ENCODE measurements at places on chromosomes 4 and X. TPM values are rescaled to one million over a fixed set of nuclear protein-coding genes. Genes with fewer than 3 reads are reported as not detected.

DNA sequence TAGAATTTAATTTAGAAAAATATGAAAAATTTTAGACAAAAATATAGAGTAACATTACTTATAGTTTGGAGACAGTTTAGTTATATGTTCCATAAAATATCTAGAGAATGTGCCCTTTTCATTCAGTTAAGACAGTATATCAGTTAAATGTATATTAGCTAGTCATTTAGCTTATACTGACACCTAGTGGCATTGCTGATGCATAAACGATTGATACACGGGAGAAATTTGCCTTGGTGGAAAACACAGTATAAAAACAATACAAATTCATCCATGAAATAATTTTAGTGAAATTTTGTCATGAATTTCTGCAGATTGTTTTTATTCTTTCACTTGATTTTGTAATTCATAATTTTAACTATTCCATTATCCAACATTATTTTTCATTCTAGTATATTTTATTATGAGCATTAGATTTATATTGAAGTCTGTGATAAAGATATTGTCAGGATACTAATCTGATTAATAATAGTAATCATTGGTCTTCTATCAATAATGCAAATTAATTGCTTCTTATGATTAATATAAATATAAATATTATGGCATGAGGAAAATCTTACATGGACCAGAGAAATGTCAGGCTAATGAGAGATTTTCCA, 219.0 kb downstream of the TLL1 start:
- no peak for DNase-seq

- no peak for DNase-seq
Observed at GRCh38 chrX:18933617-18934016, 50.3 kb downstream of the PHKA2 start.

DNA sequence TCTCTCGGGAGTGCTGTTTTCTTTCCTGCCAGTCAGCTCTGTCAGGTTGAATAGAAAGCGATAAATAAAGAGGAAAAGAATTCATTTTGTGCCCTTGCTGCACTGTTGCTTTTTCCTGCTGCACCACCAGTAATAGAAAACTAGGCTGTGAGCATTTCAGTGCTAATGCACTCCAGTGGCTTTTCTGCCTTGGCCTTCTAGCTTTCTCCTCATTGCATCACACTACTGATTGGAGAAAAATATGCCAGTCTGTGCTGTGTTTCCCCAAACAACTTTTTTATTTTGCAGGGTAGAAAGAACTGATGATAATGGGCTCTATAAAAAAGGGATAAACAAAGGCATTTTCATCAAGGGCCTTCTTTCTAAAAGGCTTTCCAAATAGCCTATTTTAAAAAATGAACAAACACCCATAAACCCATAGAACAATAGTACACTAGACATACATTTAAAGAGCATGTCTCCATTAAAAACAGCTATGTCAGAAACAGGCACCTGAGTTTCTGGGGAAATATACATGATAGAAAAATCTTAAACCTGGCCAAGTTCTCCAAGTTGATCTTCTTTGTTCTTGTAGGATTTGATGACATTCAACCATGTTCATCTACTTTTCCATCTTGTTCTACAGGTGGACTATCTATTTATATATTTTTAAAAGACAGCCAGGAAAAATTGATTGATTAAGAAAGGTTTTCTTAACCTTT, 86.3 kb downstream of the GPRIN3 start:
- no peak for DNase-seq

GRCh38 chr4:2902126-2902525, 58.5 kb downstream of the ADD1 start:
- DNase-seq, result no peak

DNA sequence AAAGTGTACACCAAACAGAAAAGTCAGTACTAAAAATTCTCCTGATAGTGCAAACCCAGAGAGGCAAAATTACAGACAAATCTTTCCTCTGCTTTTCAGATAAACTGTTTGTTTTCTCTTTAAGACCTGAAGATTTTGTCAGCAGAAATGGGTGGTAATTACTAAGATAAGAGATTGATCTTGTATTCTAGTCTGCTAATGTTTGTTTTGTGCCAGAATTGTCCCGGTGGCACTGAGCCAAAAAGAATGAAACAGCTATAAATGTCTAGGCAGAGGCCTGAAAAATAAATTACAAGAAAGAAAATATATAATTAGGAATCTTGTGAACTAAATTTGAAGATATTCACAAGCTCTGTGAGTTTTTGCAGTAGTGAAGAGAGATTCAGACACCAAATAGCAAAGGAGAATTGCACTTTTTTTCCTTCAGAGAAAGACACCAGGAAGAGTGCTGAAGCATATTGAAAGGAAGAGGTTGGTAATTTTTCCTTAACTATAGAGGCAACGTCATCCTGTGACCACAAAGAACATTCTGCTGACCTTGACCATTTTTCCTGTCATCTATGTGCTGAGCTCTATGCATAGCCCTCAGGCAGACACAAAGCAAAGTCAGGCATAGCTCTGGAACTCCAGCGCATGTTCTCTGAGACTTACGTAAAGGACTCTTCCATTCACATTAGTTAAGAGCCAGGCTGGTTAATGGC, 314.5 kb upstream of the RASGEF1B start:
- DNase-seq, result peak; percentile 32

GRCh38 chrX:107825698-107826237, at the start of gene MID2:
Gene MID2 (plus strand): TSS chrX:107825866. CDS start chrX:107826427, 561 bp downstream.
- DNase-seq, result peak; percentile 67

DNA sequence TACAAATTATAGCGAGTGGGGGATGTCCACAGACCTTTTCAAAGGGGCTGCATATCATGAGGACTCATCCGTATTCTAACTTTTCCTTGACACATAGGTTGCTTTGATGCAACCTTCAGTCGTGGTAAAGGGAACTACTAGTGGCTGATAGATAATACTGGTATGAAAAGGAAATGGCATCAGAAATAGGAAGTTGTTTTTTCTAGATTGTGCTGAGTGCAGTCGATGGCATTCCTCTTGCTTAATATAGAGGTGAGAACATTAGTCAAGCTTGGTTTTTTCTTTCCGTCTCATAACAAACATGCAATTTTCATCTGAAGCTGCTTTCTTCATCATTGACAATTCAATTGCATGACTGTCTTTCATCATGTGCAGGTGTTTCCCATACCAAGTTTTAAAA, 16.6 kb downstream of the ENPEP start:
- no peak for DNase-seq

DNA sequence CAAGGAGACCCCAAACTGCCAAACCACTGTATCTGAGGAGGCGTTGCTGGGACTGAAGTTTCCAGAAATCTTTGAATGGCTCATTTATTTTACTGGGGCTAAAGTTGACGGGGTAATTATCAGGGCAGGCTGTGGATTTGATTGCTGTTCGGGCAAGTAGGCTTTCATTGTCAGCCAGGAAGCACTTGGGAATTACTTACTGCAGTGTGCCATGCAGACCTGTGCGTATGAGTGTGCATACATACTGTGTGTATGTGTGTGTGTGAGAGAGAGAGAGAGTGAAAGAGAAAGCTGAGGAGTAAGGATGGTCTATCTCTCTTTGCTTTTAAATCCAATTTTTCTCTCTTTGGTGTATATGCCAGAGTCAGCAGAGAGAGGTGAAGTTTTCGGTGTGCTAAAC, 122.7 kb downstream of the NPNT start:
- no peak for DNase-seq

GRCh38 chr4:169040559-169041261, 30.7 kb upstream of the CBR4 start:
- peak; percentile 31 for DNase-seq

- no peak for DNase-seq
Observed at GRCh38 chr4:146407669-146408084, 114.1 kb downstream of the SLC10A7 start.

DNA sequence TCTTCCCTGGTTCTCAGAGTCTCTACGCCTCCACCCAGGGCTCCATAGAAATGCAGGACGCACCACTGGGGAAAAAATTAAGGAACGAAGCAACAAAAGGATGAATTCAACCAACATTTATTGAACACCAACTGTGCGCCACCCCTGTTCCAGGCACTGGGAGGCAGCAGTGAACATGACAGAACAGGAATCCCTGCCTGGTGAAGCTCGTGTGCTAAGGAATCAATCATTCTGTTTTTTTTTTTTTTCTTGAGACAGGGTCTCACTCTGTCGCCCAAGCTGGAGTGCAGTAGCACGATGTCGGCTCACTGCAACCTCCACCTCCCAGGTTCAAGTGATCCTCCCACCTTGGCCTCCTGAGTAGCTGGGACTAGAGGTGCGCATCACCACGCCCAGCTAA, 1.9 kb upstream of the FTSJ1 start:
- DNase-seq, result no peak

GRCh38 chrX:152819732-152820131, 10.8 kb downstream of the CETN2 start:
- no peak for DNase-seq

- DNase-seq, result peak; percentile 43
Observed at GRCh38 chr4:74364652-74365491, at the start of gene EREG. Gene EREG (plus strand): TSS chr4:74365145. CDS start chr4:74365309, 164 bp downstream.

DNA sequence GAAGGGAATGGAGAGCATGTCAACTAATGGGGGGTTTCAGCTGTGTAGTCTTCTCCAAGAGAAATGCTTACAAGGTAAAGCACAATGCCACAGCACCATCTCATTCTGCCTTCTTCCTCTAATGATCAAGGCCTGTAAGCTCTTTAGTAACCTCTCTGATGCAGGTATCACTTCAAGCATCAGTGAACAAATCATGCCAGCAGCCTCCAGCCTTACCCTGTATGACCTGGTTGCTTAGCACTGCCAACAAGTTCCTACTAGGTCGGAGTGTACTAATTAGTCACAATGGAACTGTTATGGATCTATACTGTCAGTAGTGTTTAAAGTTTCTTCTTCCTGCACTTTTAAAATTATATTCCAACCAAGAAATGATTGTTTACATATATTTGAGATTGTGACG, 197.7 kb downstream of the GRID2 start:
- no peak for DNase-seq

- DNase-seq, result no peak
Observed at GRCh38 chrX:71996826-71997225, 86.2 kb downstream of the NHSL2 start.

DNA sequence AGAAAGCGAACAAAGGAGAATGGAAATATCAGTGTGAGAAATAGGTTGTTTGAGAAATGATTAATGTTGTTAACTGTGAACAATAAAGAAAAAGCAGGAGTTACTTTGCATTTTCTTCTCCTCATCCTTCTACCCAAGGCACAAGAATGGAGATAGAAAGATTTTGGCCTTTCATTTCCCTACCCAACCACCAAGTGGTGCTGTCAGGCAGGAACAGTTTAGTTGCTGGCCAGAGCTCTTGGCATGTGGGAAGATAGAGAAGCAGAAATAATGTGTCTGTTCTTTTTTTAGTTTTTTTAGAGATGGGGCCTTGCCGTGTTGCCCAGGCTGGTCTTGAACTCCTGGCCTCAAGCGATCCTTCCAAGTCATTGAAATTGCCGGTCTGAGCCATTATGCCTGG, 12.8 kb downstream of the HOPX start:
- no peak for DNase-seq

DNA sequence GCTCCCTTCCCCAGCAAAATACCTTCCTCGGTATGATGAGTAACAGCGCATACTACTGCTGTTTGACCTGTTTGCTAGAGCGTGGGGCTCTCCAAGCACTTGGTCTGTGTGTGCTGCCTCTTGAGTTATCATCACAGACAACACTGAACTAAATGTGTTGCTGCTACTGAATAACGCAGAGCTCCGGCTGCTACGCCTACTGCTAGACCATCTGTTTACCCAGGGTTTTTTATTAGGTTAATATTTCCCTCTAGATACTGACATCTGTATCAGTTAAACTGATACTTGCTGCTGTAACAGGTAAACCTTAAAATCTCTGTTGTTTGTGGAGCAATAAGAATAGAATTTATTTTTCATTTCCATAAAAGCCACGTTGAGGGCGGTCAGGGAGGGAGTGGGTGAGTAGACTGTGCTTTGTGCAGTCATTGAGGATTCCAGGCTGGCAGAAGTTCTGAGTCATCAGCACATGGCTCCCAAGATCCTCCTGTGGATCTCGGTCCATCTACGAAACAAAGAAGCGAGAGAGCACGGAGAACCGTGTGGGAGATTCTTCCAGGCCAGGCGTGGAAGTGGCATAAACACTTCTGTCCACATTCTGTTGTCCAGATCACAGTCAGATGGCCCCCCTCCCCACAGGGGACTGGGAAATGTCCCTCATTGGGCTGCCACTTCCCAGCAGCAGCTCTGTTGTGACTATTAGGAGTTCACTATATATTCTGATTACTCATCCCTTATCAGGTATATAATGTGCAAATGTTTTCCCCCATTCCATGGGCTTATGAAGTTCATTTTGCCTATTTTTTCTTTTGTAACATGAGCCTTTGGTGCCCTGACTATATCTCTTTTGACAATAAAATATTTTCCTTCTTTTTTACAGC, 14.1 kb downstream of the GRK4 start:
- no peak for DNase-seq

DNA sequence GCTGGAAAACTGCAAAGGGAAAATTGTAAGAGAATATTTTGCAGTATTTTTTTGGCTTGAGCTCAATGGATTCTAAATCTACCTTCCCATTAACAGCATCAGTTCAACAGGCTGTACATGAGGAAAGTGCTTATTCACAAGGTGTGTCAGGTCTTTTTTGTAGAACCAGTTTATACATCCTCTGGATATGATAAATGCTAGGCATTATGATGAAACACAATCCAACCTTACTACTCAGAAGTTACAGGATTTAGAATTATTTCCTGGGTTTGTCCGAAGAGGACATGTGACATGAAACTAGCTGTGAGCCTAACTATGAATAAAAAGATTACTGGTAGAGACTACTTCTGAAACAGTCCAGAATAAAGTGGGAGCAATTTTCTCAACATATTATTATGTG, 49.5 kb downstream of the ATXN3L start:
- DNase-seq, result no peak

- no peak for DNase-seq
Observed at GRCh38 chrX:103446665-103447302, 70.4 kb downstream of the BEX3 start.

DNA sequence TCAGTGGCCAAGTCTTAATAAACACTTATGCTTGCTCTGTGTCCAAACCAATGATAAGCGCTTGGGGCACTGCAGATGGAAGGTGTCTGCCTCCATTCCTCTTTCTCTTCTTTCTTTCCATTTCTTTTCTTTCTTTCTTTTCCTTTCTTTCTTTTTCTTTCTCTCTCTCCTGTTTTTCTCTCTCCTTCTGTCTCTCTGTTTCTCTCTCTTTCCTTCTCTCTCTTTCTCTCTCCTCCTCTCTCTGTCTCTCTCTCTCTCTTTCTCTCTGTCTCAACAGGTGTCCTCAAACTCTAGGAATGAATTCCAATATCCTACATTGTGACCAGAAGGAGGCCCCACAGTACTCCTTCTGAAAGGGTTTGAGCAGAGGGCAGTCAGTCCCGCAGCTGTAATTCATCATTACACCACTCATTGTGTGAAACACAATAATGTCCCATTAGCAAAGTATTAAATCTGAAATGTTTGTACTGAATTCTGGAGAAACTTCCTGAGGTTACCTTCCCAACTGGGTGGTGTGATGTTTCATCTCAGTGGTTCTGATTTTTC, 66.5 kb upstream of the PAGE1 start:
- no peak for DNase-seq

GRCh38 chr4:106022454-106022853, 127.2 kb downstream of the NPNT start:
- DNase-seq, result no peak

- no peak for DNase-seq
Observed at GRCh38 chr4:158208963-158209640, 1.2 kb upstream of the TMEM144 start.

GRCh38 chr4:143400082-143400481, 63.4 kb downstream of the GAB1 start:
- no peak for DNase-seq

Gene NR0B1
- not detected for total RNA-seq

Gene SPARCL1
- 97.8 TPM for total RNA-seq

Gene CNKSR2
- 0.95 TPM for total RNA-seq

Gene CXorf51A
- total RNA-seq, result not detected

Gene RTL3
- not detected for total RNA-seq

Gene BTK
- 5.4 TPM for total RNA-seq

Gene DCAF4L1
- total RNA-seq, result 0.12 TPM

Gene MAGEB18
- total RNA-seq, result not detected

All from left colon (tissue), 2 donors.